Urinary bladder (tissue), 4 donors: ENCODE measurements at places on chromosomes 1 and 21. TPM values are rescaled to one million over a fixed set of nuclear protein-coding genes. Genes with fewer than 3 reads are reported as not detected.

The CGN gene
- total RNA-seq, result 5.9 TPM

The AUNIP gene
- total RNA-seq, result 1.4 TPM

GRCh38 chr1:11918799-11919519, 7.3 kb downstream of the KIAA2013 start:
- DNase-seq, result no peak

- DNase-seq, result no peak
Observed at GRCh38 chr1:223011505-223011856, 131.6 kb downstream of the TLR5 start.

GRCh38 chr1:61477301-61477700, 247.6 kb downstream of the TM2D1 start:
- DNase-seq, result no peak

GRCh38 chr1:119787776-119788175, 19.1 kb upstream of the HMGCS2 start:
- DNase-seq, result no peak

- no peak for DNase-seq
Observed at GRCh38 chr1:116579259-116579875, 8.5 kb upstream of the CD58 start.

The ADCY10 gene
- total RNA-seq, result 0.37 TPM

The AMPD1 gene
- 1.9 TPM for total RNA-seq

The APOBEC4 gene
- total RNA-seq, result not detected

DNA sequence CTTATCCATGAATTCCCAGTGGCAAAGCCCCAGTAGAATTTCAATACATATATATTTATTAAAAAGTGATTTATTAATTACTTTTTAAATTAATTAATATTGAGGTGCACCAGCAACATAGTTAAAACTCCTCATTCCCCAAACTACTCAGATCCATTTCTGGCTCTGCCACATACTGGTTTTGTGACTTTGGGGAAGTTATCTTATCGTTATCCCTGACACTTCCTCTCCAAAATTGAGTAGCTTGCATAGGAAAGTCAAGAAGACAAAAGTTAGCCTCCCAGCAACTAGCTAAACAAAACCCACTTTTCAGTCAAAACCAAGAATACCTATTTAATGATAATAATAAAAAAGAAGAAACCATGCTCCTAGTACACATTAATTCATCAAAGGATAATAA, 35.9 kb downstream of the TCP10L start:
- no peak for DNase-seq

DNA sequence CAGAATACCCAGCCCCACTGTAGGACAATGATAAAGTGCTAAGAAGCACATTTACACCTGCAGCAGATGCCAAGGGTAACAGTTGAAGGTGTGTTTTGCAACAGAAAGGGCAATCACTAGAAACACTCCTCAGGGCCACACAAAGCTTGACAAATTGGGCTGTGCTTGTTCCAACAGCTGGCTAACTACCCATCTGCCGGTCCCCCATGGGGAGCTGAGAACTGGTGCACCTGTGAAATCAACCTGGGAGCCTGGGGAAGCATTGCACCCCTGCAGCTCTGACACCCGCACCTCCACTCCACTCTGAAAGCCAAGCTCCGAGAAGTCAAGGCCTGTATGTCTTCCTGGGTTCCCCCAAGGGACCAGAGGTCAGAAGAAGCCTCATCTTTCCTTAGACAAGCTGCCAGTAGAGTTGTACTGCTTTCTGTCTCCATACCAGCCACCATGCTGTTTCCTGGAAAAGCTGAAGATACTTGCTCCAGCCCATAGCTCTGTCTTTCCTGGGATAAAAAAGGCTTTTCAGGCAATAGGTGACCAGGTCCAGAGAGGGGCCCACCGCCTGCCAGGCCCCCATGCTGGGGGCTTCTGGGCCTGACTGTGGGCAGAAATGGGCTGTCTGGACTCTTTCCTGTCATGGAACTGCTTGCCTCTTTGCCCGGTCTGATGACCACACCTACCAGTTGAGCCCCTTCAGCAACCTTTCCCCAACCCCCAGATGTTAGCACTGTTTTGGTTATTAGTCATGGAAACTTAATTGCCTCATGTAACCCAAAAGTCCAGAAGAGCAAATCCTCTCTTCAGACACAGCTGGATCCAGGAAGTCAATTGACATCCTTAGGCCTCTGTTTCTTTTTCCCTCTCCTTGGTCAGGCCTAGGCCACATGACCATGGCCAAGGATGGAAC, 93.6 kb downstream of the KIF14 start:
- no peak for DNase-seq

DNA sequence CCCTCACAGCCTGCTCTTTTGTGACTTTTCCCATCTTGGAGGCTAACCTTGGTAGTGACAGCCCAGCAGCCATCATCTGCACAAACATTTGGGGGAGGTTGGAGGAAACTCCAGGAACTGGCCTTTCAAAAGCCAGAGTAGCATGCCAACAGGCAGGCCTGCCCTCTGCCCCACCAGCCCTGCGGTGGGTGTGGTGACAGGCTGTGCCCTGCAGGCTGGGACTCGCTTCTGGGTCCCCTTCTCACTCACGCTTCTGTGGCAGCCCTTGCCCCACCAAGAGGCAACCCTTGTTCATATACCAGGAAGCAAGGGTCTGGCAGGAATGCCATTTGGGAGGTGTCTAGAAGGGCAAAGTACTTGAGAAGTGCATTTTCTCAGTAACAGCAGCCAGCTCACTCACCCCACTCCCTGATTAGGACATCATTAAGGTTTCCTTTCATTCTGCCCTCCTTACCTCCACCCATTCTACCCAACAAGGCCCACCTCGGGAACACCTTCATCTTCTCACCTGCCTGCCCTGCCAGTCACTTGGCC, 20.8 kb upstream of the FAM3B start:
- no peak for DNase-seq

The PODN gene
- 17.1 TPM for total RNA-seq

DNA sequence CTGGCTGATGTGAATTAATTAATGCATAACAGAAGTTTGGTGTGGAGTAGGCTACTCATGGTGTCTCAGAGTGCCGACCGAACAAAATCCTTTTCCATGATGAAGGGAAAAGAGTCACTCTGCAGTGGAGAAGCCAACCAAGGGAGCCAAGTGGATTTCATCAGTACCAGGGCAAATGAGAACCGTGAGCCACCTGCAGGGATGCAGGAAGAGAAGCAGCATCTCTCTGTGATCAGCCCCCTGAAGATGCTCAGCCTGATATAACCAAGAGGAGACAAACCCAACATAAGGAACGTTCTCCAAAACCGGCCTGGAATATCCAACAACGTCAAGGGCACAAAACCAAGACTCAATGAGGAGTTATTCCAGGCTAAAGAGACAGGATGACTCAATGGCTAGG, 13.4 kb upstream of the LAPTM5 start:
- DNase-seq, result no peak

GRCh38 chr1:90924982-90925381, 96.9 kb downstream of the ZNF644 start:
- no peak for DNase-seq

The ADAMTS4 gene
- total RNA-seq, result 4.4 TPM

- DNase-seq, result peak; percentile 11
Observed at GRCh38 chr1:97797403-97798183, 123.2 kb downstream of the DPYD start.

DNA sequence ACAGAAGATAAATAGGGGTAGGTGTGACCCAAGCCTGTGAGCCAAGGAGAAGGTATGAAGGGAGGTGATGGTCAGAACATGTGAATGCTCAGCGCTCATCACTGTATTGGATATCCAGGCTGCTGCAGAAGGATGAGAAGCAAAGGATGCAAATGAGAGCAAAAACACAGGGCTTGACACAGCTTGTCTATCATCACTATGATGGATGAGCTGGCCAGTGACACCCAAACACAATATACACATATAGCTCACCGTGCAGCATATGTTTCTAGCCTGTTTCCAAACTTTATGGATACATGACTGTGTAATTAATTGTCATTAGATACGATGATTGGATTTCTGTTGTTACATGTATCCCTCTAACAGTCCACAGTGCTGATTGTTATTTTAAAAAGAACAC, 13.8 kb upstream of the HMGN1 start:
- DNase-seq, result no peak

DNA sequence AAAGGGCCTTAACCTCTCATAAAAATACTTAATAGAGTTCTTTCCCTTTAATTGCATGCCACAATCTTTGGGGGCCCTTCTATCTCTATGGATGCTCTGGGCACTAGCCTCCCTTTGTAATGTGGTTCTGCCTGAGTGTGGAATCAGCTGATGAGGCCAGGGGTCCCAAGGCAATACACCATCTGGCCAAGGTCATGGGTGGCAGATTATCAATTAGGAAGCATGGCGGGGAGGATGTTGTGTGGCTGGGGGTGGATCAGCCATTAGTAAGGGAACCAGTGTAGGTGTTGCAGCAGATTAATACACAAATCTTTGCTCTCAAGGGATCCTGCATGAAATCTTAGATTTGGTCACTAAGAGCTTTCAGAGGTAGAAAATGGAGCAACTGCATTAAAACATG, 35.3 kb downstream of the NHLH2 start:
- DNase-seq, result no peak

- DNase-seq, result no peak
Observed at GRCh38 chr21:24897883-24898282, 709.4 kb downstream of the MRPL39 start.

GRCh38 chr1:160987359-160988050, 32.9 kb upstream of the ITLN2 start:
- no peak for DNase-seq

- DNase-seq, result no peak
Observed at GRCh38 chr1:108830119-108831008, 26.5 kb downstream of the AKNAD1 start.

The SLX9 gene
- total RNA-seq, result 7.1 TPM

DNA sequence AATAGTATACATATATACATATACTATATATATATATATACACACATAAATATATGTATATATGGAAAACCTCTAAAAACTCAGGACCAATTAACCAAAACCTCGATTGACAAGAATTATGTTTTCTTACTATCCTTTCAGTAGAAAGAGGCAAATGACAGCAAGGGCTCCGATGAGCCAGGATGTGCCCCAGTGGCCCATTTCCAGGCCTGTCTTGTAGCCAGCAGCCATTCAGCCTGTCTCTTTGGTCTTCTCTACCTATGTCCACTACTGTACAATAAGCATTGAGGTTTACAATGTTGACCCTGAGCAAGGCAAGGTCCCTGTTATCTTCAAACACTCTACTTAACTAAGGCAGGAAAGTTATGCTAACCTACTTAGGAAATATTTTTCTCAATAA, 9.8 kb downstream of the KCNA2 start:
- no peak for DNase-seq

- no peak for DNase-seq
Observed at GRCh38 chr1:205024679-205025078, 18.3 kb upstream of the CNTN2 start.

DNA sequence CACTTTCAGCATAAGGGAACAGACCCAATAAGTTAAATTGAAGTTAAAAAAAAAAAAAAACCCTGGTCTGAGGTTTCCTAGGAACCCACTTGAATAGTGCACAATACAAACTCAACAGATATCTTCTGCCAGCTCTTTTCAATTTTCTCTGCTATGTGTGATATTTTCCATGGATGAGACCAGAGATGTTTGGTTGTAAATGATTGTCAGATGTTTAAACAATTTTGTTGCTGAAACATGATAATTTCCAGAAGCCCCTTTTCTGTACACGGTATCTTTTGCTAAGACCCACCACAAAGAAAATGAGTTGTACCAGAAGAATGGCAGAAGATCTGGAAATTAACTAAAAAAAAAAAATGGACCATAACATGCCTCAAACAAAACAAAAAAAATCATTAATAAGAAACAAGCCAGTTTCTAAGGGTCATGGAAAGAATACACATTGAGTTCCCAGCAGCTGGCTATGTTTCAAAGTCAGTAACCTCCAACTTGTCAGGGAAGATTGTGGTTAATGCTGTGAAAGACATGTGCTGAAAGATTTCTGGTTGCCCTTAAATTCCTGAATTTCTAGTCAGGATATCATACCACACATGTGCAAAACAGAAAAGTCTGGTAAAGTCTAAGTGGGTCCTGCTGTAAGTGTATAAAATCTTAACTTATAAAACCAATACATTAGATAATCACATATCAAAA, 35.6 kb upstream of the MGST3 start:
- no peak for DNase-seq

- DNase-seq, result no peak
Observed at GRCh38 chr1:145826030-145826429, 2.0 kb downstream of the POLR3C start.

GRCh38 chr1:70667494-70668170, 256.6 kb downstream of the CTH start:
- no peak for DNase-seq

DNA sequence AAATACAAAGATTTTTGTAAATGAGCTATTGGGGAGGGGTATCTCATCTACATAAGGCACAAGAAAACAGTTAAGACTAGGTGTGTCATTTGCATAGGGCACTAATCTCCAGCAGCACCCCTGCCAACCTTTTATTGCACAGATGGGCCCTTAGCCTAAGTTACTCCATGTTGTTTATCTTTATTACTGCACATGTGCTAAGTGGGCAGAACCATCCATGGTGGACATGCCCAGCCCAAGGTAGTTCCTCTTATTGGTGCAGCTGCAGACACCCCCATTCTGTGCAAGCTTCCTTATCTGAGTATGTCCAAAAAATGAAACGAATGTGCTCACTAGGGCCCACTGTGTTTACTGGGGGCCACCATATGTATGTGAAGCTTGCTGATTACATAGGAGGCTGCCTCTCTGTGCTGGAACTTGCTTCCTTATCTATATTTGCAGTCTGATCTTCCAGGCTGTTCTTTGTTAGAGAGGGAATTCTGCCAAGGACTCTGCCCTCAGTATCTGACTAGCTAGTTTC, 77.3 kb upstream of the NEK7 start:
- no peak for DNase-seq

DNA sequence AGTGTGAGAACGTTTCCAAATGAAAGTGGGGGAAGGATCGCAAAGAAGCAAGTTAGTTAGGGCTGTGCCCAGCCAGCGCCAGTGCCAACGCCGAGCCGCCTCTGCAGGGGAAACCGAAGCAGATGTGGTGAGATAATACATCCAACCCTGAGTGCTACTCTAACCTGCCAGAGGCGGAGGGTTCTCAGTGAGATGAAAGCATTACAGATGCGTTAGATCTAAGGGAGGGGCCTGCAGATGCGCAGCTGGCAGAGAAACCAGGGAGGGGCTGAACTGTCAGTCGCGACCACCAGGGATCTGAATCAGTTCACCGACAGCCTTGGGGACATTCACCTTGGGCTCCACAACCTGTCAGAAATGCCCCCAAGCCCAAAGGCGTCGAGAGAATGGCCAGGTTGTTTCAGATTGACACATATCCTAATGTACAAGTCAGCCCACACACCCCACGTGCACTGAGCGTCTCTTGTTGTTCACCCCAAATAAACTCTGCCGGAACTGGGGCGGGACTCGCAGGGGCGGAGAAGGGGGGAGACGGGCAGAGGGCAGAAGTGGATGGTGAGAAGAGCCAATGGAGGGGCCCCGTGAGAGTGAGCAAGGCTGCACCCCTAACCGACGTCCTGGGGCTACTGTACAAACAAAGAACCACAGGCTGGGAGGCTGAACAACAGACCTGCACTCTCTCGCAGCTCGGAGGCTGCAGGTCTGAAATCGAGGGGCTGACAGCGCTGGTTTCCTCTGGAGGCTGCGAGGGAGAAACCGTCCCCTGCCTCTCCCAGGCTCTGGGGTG, 8.7 kb upstream of the UMODL1 start:
- no peak for DNase-seq
